ENCODE measurements at places on chromosomes 3 and 15. TPM values are rescaled to one million over a fixed set of nuclear protein-coding genes. Genes with fewer than 3 reads are reported as not detected.

The RASGRF1 gene
- total RNA-seq = not detected

DNA sequence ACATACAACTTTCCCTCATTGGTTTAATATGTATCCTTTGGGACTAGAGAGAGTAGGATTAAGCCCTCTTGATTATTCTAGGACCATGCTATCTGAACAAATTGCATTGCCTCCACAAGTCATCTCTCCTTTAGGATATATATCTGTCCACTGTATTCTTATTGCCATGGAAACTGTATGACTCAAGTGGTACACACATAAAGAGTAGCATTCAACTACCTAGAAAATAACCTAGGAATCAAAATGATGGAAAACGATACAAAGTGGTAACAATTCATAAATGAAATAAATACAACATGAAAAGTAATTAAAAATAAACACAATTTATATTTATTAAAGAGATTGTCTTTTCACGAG, 212.1 kb upstream of the P2RY1 start:
- H3K4me1 ChIP-seq = no peaks in the 10 kb centered on the region
- no peak overlapping the region for H3K27ac ChIP-seq
- peaks cover 6% of the 10 kb centered on the region for H3K27me3 ChIP-seq
- H3K4me3 ChIP-seq = no peak overlapping the region

DNA sequence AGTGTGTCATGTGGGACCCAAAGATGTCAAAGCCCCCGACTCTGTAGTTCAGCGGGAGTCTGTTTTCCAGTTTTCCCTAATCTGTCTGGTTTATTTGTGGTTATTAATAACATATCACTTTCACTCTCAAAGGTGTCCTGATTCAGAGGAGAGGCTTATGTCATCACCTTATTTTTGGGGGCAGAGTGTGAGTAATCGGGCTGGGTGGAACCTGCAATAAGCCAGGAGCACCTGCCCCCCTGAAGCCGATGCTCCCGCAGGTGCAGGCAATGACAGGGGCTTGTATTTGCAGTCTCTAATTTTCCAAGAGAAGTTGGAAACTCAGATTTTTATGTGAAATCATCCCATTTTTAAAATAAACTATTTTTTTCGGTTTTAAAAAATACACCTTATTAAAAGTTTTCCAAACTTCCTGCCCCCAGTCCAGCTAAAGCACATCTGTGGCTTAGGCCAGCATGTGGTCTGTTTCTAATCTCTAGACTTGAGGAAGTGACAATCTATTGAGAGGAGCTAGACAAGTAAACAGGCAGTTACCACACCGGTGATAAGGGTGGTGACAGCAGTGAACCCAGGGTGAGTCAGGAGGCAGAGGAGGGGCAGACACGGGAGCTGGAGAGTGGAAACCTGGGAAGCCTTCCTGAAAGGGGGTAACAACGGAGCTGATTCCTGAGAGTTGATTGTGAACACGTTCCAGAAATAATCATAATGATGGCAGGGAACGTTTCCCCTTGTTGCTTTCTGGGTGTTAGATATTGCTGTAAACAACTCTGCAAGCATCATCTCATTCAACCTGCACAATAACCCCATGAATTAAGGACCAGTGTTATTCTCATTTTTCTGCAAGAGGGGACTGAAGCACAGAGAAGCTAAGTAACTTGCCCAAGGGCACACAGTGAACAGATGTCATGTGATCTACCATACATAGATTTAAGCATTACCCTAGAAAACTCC, 37.2 kb downstream of the BHLHE40 start:
- no peak overlapping the region for H3K4me3 ChIP-seq
- no peaks in the 10 kb centered on the region for H3K36me3 ChIP-seq
- peak; percentile 85 for DNase-seq
- H3K27ac ChIP-seq = peak overlapping the region; percentile 86
- H3K4me1 ChIP-seq = peaks cover 35% of the 10 kb centered on the region

DNA sequence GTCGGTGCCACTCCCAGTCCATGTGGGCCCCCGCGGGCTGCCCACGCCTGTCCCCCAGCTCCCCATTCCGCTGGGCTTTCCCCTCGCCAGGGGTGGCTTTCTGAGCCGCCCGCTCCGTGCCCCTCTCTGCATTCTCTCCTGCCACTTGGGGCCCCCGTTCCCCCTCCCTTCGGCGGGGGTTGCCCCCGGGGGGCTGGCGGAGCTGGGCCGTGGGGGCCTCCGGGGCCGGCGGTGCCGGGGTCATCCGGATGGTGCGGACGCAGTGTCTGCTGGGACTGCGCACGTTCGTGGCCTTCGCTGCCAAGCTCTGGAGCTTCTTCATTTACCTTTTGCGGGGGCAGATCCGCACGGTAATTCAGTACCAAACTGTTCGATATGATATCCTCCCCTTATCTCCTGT, 46.5 kb downstream of the GRAMD1C start:
- H3K27ac ChIP-seq = no peak overlapping the region
- H3K27me3 ChIP-seq = no peaks in the 10 kb centered on the region
- no peaks in the 10 kb centered on the region for H3K36me3 ChIP-seq

The DUOXA1 gene
- total RNA-seq = not detected

DNA sequence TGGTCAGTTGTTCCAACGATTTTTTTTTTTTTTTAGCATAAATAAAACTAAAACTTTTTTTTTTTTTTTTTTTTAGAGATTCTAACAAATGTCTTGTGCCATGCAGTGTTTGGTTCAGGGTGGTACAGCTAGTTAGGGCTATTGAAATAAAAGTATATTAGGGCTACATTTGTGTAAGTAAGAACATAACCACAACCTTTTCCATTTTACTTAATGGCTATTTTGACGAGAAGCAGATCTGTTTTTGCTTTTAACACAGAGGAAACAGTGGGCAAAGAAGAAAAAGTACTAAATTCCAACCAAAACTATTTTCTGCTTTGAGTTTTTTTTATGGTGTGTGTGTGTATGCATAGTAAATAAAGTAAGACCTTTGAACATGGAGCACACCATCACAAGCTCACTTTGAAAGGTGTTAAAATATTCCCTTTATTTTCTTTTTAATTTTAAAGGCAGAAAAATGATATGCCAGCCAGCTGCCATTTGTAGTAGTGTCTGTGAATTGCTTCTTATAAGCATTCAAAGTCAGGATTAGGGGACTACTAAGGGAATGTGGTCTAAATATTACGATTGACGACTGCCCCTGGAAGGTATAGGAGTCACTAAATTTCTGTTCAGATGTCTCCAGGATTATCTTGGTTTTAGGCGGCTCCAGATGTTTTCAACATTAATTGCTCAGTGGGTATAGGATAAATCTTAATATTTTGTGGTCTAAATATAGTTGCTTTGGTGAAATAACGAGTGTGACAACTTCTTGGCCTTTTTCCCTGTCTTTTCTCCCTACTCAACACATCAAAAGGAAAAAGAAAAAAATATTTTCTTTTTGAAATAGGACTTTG, 3.1 kb downstream of the RARB start:
- peak overlapping the region; percentile 75 for H3K4me3 ChIP-seq
- peak overlapping the region; percentile 96 for H3K27ac ChIP-seq
- no peaks in the 10 kb centered on the region for H3K36me3 ChIP-seq
- DNase-seq = peak; percentile 69

The SEMA3B gene
- total RNA-seq = 0.97 TPM

DNA sequence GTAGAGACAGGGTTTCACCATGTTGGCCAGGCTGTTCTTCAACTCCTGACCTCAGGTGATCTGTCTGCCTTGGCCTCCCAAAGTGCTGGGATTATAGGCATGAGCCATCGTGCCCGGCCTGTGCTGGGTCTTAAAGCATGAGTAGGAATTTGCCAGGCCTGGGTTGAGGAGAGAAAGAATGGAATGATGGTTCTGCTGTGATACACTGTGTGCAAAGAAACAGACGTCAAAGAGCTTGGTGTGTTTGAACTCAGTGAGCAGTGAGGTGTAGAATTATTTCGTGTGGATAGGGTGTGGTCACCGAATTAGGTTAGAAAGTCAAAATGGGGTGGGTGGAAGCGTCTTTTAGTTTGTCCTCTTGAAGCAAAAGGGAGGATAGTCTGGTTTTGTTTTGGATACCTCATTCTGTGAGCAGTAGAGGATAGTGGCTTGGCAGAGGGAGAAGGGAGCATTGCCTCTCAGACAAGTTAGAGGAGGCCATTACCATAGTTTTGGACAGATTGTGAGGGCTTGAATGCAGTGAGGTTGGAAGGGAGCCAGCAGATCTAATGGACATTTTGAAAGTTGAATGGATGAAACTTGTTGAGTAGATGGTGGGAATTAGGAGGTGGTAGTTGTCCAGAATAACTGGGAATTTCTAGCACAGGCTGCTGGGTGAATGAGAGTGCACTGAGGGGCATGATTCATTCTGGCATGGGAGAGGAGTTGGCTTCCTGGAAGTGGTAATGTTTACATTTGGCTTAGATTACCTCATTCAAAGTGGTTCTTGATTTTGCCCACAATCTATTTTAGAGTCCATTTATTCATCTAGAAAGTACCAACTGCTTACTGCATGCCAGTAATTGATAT, 27.2 kb downstream of the AKAP13 start:
- peaks cover 53% of the 10 kb centered on the region for H3K4me1 ChIP-seq
- peak; percentile 92 for DNase-seq
- H3K36me3 ChIP-seq = no peaks in the 10 kb centered on the region
- H3K4me3 ChIP-seq = no peak overlapping the region

The SCN11A gene
- total RNA-seq = not detected

- peak; percentile 9 for DNase-seq
- H3K4me1 ChIP-seq = peaks cover 14% of the 10 kb centered on the region
- H3K4me3 ChIP-seq = no peak overlapping the region
Measured at GRCh38 chr3:44932986-44933944, 42.7 kb downstream of the ZDHHC3 start.

DNA sequence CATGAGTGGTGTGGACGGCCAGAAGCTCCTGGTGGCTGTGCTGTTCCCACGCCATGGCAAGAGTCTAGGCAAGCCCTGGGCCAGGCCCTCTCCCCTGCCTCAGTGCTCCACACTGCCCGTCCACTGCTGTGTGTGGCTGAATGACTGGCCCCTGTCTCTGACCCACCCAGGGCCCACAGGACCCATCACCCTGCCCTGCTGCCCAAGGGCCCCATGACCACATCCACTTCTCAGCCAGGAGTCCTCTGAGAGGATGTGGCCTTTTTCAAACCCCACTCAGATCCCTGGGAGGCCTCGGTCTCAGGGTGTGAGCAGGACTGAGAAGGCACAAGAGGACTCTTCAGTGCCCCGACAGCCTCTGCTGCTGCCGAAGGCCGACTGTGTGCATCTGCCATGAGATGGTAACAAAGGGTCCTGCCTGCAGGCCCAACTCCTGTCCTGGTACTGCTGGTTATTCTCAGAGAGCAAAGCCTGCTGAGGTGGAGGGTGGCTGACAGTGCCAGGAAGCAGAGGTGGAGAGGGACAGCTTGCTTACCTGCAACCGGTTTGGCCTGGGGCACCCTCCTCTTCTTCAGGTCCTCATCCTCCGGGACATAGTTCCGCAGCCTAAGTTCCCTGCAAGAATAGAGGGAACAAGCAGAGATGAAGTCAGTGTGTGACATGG, 47.5 kb downstream of the PTH1R start:
- peaks cover 43% of the 10 kb centered on the region for H3K36me3 ChIP-seq
- no peaks in the 10 kb centered on the region for H3K27me3 ChIP-seq
- DNase-seq = no peak
- H3K4me3 ChIP-seq = no peak overlapping the region

The VEPH1 gene
- total RNA-seq = 136 TPM

GRCh38 chr3:117226932-117227331, 517.4 kb downstream of the TUSC7 start:
- DNase-seq = no peak
- H3K4me3 ChIP-seq = no peak overlapping the region
- H3K27ac ChIP-seq = no peak overlapping the region
- H3K27me3 ChIP-seq = no peaks in the 10 kb centered on the region
- H3K4me1 ChIP-seq = no peaks in the 10 kb centered on the region

The GP9 gene
- not detected for total RNA-seq

- no peak for DNase-seq
- no peak overlapping the region for H3K4me3 ChIP-seq
- H3K27ac ChIP-seq = no peak overlapping the region
Measured at GRCh38 chr3:45915518-45916231, 27.6 kb upstream of the CXCR6 start.

The ANXA2 gene
- total RNA-seq = 2,636 TPM

- DNase-seq = no peak
- H3K4me1 ChIP-seq = no peaks in the 10 kb centered on the region
- peaks cover 2% of the 10 kb centered on the region for H3K36me3 ChIP-seq
- no peak overlapping the region for H3K4me3 ChIP-seq
Measured at GRCh38 chr3:130948001-130948773, 54.3 kb downstream of the ATP2C1 start.

The ARNT2 gene
- total RNA-seq = 0.20 TPM

GRCh38 chr3:156389449-156389950, 165.4 kb downstream of the SSR3 start:
- H3K27ac ChIP-seq = no peak overlapping the region
- no peaks in the 10 kb centered on the region for H3K4me1 ChIP-seq
- H3K27me3 ChIP-seq = no peaks in the 10 kb centered on the region
- no peak overlapping the region for H3K4me3 ChIP-seq
- no peaks in the 10 kb centered on the region for H3K36me3 ChIP-seq

The TGM5 gene
- not detected for total RNA-seq

The ZNF662 gene
- 0.83 TPM for total RNA-seq

- H3K4me1 ChIP-seq = peaks cover 6% of the 10 kb centered on the region
- H3K4me3 ChIP-seq = no peak overlapping the region
Measured at GRCh38 chr3:185900228-185900627, 37.6 kb downstream of the TRA2B start.

DNA sequence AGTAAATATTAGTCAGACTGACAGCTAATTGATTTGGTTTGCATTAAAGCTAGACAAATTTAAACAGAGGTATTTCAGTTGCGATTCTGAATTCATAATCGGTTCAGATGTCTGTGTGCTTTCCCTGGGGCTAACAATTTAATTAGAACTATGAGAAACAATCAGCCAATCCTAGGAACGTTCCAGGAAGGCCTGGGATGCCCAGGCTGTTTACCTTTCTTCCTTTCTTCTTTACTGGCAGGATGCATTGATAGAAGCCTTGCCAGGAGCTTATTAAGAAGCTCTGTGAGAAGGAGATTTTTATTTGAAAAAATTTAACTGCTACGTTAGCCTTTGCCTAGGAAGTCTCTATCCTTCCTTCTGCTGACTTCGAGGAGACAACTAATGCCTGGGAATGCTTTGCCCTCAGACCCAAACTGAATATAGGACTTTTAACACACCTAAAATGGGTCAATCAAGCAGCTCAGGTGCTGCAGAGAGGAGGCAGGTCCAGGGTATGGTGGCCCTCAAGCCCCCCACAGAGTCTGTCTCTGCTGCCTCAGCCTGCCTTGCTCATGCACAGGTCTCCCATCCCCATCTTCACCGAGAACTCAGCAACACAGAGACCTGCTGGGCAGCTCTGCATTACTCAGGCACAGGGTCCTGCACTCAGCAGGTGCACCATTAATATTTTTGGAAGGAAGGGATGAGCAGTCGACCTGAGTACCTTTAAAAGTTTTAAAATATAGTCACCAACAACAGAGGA, 48.5 kb downstream of the PCSK6 start:
- no peak for DNase-seq
- peaks cover 7% of the 10 kb centered on the region for H3K27me3 ChIP-seq
- H3K27ac ChIP-seq = no peak overlapping the region
- peaks cover 7% of the 10 kb centered on the region for H3K4me1 ChIP-seq
